ENCODE measurements at places on chromosomes 11 and 22.

GRCh38 chr22:41511521-41511968 lies 32.7 kb downstream of the POLR3H start:
- H3K27ac ChIP-seq, result no peak overlapping the region
- no peaks in the 10 kb centered on the region for H3K27me3 ChIP-seq
- H3K4me1 ChIP-seq, result no peaks in the 10 kb centered on the region
- no peak for DNase-seq

- H3K4me3 ChIP-seq, result no peak overlapping the region
- no peaks in the 10 kb centered on the region for H3K36me3 ChIP-seq
- H3K27ac ChIP-seq, result no peak overlapping the region
- H3K4me1 ChIP-seq, result peaks cover 4% of the 10 kb centered on the region
- peaks cover 57% of the 10 kb centered on the region for H3K27me3 ChIP-seq
These were observed 33.4 kb upstream of the GLYATL1 start for GRCh38 chr11:58905721-58906547.

DNA sequence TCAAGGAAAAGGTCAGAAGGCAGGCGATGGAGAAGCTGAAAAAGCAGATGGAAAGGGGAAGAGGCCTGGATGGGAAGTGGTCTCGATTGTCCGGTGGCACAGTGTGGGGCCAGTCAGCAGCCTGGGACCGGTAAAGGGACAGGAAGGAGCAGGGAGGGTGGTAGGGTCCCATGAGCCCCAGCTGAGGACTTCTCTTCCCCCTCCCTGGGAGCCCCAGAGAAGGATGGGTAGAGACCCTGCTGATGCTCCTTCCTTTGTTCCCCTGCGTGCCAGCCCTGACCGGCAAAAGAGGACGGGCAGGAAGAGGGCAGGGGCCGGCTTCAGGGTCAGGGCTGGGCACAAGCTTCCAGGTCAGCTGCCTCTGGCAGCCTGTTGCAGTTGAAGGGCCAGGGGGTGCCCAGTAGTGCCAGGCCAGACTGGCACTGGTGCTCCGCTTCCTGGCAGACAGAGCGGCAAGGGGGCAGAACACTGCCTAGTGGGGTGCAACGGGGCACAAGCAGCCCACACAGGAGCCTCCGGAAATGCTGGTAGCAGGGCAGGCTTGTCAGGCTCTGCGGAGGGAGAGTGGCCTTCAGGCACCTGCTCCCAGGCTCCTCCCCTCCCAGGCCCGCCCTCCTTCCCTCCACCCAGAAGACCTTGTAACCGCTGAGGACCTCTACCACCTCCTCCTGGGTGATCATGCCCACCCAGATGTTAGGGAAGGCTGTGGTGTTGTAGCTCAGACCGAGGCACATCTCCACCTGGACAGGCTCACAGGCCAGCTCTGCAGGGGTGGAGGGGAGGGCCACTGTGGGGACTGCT lies 739 bp upstream of the C1QTNF5 start:
- peak; percentile 84 for DNase-seq
- peaks cover 58% of the 10 kb centered on the region for H3K4me1 ChIP-seq
- peak overlapping the region; percentile 38 for H3K4me3 ChIP-seq
- H3K36me3 ChIP-seq, result peaks cover 7% of the 10 kb centered on the region
- peaks cover 13% of the 10 kb centered on the region for H3K27me3 ChIP-seq
- H3K27ac ChIP-seq, result peak overlapping the region; percentile 83

DNA sequence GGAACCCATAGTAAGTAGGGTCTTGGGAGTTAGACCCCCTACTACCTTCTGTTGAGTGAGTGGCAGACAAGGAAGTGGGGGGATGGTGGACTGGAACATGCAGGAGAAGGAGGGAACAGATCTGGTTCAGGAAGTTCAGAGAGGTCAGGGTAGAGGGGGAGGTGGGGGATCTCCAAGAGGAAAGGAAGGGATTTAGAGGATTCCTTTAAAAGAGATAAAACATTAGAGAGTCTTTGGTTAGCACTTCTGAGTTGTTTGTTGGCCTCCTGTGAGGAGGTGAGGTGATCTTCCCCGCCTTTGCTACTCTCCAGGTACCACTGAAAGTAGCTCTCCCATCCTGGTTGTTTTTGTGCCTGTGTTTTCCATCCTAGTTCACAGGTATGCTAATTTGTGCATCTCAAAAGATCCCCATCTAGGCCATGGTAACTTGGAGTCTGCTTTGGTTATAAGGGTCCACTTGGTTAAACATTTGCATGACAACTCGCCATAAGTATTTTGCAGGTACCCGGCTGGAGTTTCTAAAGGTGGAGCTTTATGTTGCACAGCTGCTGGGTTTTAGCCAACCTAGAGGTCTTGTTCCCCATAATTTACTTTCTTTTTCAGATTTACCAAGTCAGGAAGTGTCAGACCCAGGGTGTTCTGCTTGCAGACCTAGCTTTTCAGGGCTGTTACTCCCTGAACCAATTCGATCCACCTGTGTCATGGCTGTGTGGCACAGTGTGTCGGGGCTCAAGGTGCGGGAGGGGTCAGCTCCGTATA lies 79.3 kb upstream of the SORL1 start:
- peak overlapping the region; percentile 8 for H3K27ac ChIP-seq
- no peak for DNase-seq
- no peaks in the 10 kb centered on the region for H3K27me3 ChIP-seq

DNA sequence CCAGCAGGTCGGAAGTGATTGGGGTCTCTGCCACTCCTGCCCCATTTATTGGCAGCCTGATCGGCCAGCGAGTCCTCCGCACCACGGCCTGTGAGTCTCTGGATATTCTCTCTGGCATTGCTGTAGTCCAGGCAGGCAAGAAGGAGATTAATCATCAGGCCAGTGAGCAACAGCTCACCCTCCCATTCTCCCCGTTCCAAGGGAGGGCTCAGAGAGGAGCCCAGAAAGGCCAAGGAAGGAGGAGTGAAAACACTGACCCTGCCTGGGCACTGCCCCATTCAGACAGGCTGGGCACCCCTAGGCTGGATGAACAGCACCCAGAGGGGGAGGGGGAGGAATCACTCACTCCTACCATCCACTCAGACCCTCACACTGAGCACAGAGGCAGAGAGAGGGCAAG lies 3.1 kb downstream of the SAA2 start:
- no peak overlapping the region for H3K4me3 ChIP-seq
- H3K36me3 ChIP-seq, result no peaks in the 10 kb centered on the region
- no peaks in the 10 kb centered on the region for H3K4me1 ChIP-seq

- H3K4me3 ChIP-seq, result no peak overlapping the region
- H3K27ac ChIP-seq, result no peak overlapping the region
- H3K27me3 ChIP-seq, result no peaks in the 10 kb centered on the region
- no peaks in the 10 kb centered on the region for H3K4me1 ChIP-seq
These were observed 12.9 kb upstream of the MRGPRE start for GRCh38 chr11:3245071-3245470.

DNA sequence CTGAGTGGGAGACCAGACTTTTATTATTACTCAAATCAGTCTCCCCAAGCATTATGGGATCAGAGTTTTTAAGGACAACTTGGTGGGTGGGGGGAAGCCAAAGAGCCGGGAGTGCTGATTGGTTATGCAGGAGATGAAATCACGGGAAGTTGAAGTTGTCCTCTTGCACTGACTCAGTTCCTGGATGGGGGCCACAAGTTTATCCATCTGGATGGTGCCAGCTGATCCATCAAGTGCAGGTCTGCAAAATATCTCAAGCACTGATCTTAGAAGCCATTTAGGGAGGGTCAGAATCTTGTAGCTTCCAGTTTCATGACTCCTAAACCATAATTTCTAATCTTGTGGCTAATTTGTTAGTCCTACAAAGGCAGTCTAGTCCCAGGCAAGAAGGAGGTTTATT lies 53.5 kb upstream of the LMO1 start:
- H3K4me1 ChIP-seq, result no peaks in the 10 kb centered on the region
- no peak overlapping the region for H3K27ac ChIP-seq
- no peak overlapping the region for H3K4me3 ChIP-seq
- peaks cover 6% of the 10 kb centered on the region for H3K27me3 ChIP-seq

DNA sequence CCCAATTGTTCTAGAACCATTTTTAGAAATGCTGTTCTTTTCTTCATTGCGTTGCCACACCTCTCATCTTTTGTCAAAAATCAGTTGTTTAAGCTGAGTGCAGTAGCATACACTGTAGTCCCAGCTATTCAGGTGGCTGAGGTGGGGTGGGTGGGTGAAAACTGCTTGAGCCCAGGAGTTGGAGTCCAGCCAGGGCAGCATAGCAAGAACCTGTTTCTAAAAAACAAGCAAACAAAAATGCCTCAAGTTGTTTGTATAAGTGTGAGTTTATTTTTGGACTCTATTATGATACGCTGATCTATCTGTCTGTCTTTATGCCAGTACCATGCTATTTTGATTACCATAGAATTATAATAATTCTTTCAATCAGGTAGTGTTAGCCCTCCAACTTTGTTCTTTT lies 62.5 kb upstream of the RRM1 start:
- no peaks in the 10 kb centered on the region for H3K4me1 ChIP-seq
- H3K4me3 ChIP-seq, result no peak overlapping the region

DNA sequence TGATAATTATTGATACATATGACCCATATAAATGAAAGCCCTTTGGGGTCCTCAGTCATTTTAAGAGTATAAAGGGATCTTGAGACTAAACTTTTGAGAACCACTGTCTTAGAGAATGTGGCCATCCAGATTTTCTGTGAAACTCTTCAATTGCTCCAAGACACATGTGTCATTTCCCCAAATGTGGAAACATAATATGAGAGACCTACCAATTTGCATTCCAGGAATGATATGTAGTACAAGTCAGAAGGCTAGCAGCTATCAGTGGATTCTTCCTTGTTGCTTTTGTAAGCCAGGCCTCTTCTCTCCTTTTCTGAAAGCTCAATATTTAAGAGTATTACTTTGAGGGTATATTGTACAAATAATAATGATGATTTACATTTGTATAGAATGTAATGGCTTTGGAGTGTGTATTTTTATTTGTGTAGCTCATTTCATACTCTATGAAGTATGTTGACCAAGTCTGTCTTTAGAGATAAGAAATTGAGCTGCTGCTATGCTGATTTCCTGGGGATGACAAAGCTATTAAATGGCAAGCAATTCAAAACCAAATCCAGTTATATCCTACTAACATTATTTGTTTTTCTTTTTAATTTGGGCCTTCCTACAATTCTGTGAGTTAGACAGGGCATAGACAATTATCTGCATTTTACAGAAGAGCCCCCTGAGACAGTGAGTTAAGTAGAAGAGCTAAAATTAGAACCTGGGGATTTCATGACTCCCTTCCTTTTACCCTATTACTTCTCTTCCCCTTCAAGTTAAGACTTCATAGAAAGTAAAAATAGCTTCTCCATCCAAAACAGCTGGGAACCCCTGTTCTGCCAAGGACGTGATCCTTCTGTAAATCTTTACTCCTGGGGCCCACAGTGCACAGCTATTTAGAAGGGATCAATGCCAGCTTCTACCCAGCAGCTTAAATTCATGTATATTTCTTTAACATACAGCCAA lies 131.9 kb downstream of the WNT11 start:
- no peak for DNase-seq
- no peaks in the 10 kb centered on the region for H3K27me3 ChIP-seq
- H3K27ac ChIP-seq, result no peak overlapping the region
- H3K36me3 ChIP-seq, result no peaks in the 10 kb centered on the region
- H3K4me3 ChIP-seq, result no peak overlapping the region

DNA sequence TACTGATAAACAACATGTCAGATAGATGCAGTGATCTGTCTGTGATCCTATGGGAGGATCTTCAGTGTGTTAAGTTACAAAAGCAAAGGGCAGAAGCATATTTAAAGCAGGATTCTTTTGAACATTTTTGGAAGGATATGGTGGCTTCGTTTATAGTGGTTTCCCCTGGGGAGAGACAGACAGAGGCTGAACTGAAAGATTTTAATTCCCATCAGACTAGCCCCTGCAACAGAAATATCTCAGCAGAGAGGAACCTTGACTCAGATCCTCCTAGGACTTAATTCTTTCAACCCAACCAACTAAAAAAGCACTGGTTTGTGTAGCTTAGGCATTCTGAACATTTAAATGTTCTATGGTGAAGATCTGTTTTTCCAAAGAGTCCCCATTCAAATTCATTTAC lies 5.7 kb downstream of the CLTCL1 start:
- peaks cover 8% of the 10 kb centered on the region for H3K27me3 ChIP-seq
- DNase-seq, result no peak
- no peaks in the 10 kb centered on the region for H3K36me3 ChIP-seq

DNA sequence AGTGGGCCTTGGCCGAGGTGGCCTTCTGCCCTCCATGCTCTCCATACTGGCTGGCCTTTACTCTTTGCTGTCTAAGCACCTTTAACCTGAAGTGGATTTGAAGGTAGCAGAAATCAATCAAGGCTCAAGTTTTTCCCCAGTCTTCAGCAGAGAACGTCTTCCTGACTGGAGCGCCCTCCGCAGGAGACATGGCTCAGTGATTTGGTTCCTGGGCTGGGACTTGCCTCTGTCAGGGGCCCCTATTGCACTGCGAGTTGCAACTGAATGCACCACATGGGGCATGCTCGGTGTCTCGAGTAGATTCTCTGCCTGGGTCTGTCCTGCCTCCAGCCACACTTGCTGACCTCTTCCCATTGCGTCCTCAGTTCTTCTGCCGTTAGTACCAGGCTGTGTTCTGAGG lies 79.6 kb downstream of the BMAL1 start:
- no peak for DNase-seq
- H3K27me3 ChIP-seq, result no peaks in the 10 kb centered on the region
- no peak overlapping the region for H3K4me3 ChIP-seq
- H3K36me3 ChIP-seq, result peaks cover 58% of the 10 kb centered on the region
- no peaks in the 10 kb centered on the region for H3K4me1 ChIP-seq

DNA sequence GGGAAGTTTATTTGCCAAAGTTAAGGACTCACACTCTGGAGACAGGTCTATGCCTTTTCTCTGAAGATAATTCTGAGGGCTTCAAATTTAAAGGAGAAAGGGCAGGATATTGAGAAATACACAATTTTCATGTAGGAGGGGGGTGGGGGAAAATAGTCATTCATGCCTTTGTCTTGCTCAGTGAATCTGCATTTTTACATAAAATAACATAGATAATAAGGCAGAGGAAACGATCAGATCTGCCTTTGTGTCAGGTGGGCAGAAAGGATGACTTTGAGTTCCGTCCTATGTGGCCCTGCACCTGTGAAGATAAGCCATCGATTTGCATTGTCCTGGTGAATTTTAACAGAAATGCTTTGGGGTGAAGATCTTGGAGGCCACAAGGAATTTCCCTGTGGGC lies 76.8 kb downstream of the SC5D start:
- H3K4me3 ChIP-seq, result no peak overlapping the region
- H3K27me3 ChIP-seq, result no peaks in the 10 kb centered on the region
- no peaks in the 10 kb centered on the region for H3K36me3 ChIP-seq
- H3K4me1 ChIP-seq, result peaks cover 30% of the 10 kb centered on the region
- H3K27ac ChIP-seq, result no peak overlapping the region

DNA sequence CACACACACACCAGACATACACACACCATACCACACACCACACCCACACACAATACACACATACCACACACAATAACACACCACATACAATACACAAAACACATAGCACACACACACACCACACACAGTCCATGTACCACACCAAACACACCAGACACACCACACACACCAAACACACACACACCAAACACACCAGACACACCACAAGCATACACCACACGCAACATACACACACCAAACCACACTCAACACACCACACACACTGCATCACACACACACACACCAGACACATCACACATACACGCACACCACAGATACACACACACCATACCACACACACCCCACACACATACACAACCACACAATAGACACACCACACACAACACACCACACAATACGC lies 54.8 kb downstream of the IGSF9B start:
- H3K4me3 ChIP-seq, result no peak overlapping the region
- no peaks in the 10 kb centered on the region for H3K27me3 ChIP-seq
- no peak overlapping the region for H3K27ac ChIP-seq
- no peaks in the 10 kb centered on the region for H3K36me3 ChIP-seq
- no peaks in the 10 kb centered on the region for H3K4me1 ChIP-seq

GRCh38 chr11:18371279-18371678 lies 23.1 kb upstream of the LDHA start:
- DNase-seq, result no peak
- peaks cover 6% of the 10 kb centered on the region for H3K4me1 ChIP-seq
- peaks cover 28% of the 10 kb centered on the region for H3K36me3 ChIP-seq
- no peak overlapping the region for H3K4me3 ChIP-seq
- H3K27me3 ChIP-seq, result no peaks in the 10 kb centered on the region

Measured in spleen (tissue), 13 donors.